Large intestine (tissue), 12 donors: ENCODE measurements at places on chromosomes 11 and 22. TPM values are rescaled to one million over a fixed set of nuclear protein-coding genes. Genes with fewer than 3 reads are reported as not detected.

The MS4A8 gene
- 112 TPM for polyA plus RNA-seq

The PAK1 gene
- polyA plus RNA-seq = 81.0 TPM

DNA sequence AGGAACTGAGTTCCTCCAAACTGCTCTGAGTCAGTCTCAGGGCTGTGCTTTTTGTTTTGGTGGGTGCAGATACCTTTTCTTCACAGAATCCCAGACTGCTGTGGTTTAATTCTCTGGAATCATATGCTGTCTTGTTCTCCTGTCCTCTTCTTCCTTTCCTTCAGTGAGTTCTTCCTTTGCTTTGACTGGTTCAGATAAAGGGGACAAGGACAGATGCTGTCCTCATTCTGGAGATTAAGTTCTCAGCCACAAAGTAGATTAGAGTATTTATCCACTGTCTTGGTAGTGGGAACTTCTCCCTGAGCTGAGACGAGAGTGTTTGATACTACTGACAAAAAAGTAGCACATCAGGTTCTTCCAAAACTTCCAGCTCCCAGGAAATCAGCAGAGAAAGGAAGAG lies 13.3 kb downstream of the ZDHHC5 start:
- H3K4me3 ChIP-seq = no peak overlapping the region
- no peaks in the 10 kb centered on the region for H3K4me1 ChIP-seq
- DNase-seq = no peak
- H3K27me3 ChIP-seq = no peaks in the 10 kb centered on the region

DNA sequence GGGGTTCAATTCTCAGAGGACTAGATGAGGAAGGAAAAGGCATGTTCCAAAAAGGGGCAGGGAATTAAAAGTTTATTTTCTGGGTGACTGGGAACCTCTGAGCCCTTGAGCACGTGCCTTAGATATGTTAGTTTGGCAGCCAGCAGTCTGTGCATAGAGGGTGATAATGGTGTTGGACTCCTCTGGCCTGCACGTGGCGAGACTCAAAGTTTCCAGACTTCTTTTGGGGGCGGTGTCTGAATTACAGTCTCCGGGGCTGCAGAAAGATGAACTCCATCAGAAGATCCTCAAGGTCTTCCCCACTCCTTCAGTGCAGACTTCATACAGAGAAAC lies 861 bp upstream of the ZNRF3 start:
- H3K4me3 ChIP-seq = peak overlapping the region; percentile 73
- H3K4me1 ChIP-seq = peaks cover 27% of the 10 kb centered on the region
- H3K27ac ChIP-seq = peak overlapping the region; percentile 32
- H3K36me3 ChIP-seq = no peaks in the 10 kb centered on the region
- no peak for DNase-seq

The GGT1 gene
- 147 TPM for polyA plus RNA-seq

- H3K4me1 ChIP-seq = peaks cover 69% of the 10 kb centered on the region
- peak; percentile 80 for DNase-seq
- no peaks in the 10 kb centered on the region for H3K27me3 ChIP-seq
- peak overlapping the region; percentile 70 for H3K4me3 ChIP-seq
- H3K27ac ChIP-seq = peak overlapping the region; percentile 92
Observed at GRCh38 chr22:46739094-46739870, 1.2 kb upstream of the CERK start.

DNA sequence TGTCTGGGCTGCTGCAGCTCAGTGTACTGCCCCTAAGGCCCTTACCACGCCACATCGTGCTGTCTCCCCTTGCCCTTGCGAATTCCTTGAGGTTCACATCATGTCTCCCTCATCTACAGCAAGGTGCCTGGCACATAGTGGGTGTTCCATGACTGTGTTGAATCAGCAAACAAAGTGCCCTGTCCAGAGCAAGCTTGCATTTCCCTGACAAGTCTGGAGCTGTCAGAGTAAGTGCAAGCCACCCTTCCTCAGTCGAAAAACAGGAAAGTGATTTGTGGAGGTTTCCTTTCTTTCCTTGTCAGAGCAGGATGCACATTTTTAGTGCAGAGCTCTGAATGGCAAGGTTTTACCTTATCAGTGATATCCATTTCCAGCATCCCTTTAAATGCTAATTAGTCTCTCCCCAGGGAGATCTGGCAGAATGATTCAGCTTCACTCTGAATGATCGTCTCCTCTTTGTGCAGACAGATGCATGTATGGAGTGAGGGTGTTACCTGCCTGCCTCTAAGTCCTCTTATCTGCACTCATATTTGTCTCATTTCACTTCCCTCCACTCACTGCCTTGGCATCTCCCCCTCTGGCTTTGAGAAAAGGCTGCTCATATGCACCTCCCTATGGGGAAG lies 331.2 kb downstream of the TMEM135 start:
- no peaks in the 10 kb centered on the region for H3K36me3 ChIP-seq
- no peaks in the 10 kb centered on the region for H3K4me1 ChIP-seq
- no peak overlapping the region for H3K27ac ChIP-seq
- no peaks in the 10 kb centered on the region for H3K27me3 ChIP-seq
- no peak for DNase-seq
- H3K4me3 ChIP-seq = no peak overlapping the region

- H3K36me3 ChIP-seq = no peaks in the 10 kb centered on the region
- H3K27me3 ChIP-seq = no peaks in the 10 kb centered on the region
- H3K27ac ChIP-seq = no peak overlapping the region
Observed at GRCh38 chr11:17915500-17916143, 97.2 kb downstream of the SERGEF start.

GRCh38 chr11:98965775-98966174 lies 55.0 kb upstream of the CNTN5 start:
- no peaks in the 10 kb centered on the region for H3K4me1 ChIP-seq
- H3K27me3 ChIP-seq = no peaks in the 10 kb centered on the region
- no peaks in the 10 kb centered on the region for H3K36me3 ChIP-seq

- DNase-seq = peak; percentile 54
- peak overlapping the region; percentile 60 for H3K4me3 ChIP-seq
- no peaks in the 10 kb centered on the region for H3K36me3 ChIP-seq
Observed at GRCh38 chr22:42661985-42662831, 13.0 kb upstream of the CYB5R3 start.

The PDXP gene
- 24.7 TPM for polyA plus RNA-seq

The KDM4F gene
- polyA plus RNA-seq = not detected

GRCh38 chr22:50278461-50278860 lies 8.3 kb upstream of the MAPK11 start:
- peaks cover 75% of the 10 kb centered on the region for H3K36me3 ChIP-seq
- no peak overlapping the region for H3K4me3 ChIP-seq
- DNase-seq = no peak
- H3K27ac ChIP-seq = no peak overlapping the region
- peaks cover 14% of the 10 kb centered on the region for H3K4me1 ChIP-seq
- H3K27me3 ChIP-seq = no peaks in the 10 kb centered on the region

GRCh38 chr11:85086504-85087284 lies 540.5 kb downstream of the DLG2 start:
- no peaks in the 10 kb centered on the region for H3K4me1 ChIP-seq
- H3K27ac ChIP-seq = no peak overlapping the region
- no peak overlapping the region for H3K4me3 ChIP-seq
- H3K27me3 ChIP-seq = no peaks in the 10 kb centered on the region
- H3K36me3 ChIP-seq = no peaks in the 10 kb centered on the region

- H3K4me3 ChIP-seq = peak overlapping the region; percentile 80
- peaks cover 17% of the 10 kb centered on the region for H3K4me1 ChIP-seq
- H3K36me3 ChIP-seq = peaks cover 11% of the 10 kb centered on the region
- DNase-seq = no peak
Observed at GRCh38 chr11:102347462-102348370, 702 bp downstream of the BIRC2 start.
